ENCODE measurements at places on chromosomes 7 and 10.

GRCh38 chr10:33876584-33877400 lies 542.3 kb upstream of the NRP1 start:
- DNase-seq, result no peak

GRCh38 chr7:80589631-80590030 lies 48.8 kb upstream of the CD36 start:
- no peak for DNase-seq

- no peak for DNase-seq
Measured at GRCh38 chr7:46071601-46072000, 150.5 kb upstream of the IGFBP3 start.

DNA sequence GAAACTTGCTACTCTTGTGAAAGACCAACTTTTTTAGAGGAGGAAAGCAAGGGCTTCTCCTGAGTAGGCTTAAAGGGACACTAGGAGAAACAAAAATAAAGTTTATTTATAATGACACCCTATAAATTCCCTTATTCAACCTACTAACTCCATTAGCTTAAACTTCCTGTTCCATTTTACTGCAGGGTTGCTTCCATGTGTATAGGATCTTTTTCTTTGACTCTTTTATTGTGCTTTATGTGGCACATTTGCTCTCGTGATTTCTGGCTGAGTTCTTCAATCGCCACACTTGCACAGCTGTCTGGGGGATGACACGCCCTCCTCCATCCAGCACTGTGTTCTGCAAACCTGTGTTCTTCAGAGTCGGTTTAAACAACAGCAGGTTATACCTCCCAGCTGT lies 225.7 kb upstream of the NPVF start:
- no peak for DNase-seq

DNA sequence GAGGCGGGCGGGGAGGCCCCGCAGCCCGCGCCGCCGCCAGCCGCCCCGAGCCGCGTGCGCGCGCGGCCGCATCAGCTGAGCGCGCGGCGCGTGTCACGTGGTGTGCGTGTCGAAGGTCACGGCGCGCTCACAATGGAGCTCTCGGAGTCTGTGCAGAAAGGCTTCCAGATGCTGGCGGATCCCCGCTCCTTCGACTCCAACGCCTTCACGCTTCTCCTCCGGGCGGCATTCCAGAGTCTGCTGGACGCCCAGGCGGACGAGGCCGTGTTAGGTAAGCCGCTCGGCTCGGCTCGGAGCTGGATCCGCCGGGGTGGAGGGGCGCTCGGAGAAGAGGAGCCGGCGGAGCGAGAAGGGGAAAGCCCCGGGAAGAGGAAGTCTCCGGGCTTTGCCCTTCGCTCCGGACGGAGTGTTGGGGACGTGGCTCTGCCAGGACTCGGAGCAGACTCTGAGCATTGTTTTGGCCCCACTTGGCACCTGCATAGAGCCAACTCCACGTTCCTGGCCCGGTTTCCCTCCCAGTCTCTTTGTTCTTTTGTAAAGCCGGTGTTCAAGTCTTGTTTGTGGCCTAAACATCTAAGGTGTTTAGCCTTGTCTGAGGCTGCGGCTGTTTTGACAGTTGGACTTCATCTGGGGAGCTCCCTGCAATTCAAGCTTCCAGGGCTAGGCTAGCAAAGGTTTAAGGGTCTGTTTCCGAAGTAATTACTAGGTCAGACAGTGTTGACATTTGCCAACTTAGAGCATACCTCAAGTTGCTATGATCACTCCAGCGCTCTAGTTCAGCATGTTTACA lies at the start of gene COMMD3:
Gene COMMD3, plus strand, starts transcription at position 103 of the 790 bp plus-strand sequence. Its CDS starts 30 bp downstream, at position 133.
- DNase-seq, result peak; percentile 71

GRCh38 chr7:28316489-28316888 lies 95.8 kb upstream of the CREB5 start:
- DNase-seq, result no peak

- DNase-seq, result no peak
Measured at GRCh38 chr10:24707445-24707844, 16.2 kb downstream of the ARHGAP21 start.

DNA sequence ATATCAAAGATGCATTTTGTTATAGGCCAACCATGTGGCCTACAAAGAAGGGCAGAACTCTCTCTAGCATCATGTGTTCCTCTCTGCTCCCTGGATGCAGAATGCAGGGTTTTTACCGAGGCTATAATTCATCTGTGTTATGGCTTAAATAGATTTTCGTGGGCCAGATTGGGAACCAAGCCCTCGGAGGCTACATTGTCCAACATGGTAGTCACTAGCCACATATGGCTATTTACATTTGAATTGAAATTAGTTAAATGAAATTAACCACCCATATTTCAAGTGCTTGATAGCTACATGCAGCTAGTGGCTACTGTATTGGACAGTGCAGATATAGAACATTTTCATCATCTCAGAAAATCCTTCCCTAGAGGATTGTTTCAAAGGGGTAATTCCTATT lies 2.8 kb downstream of the PLCE1 start:
- no peak for DNase-seq

GRCh38 chr7:155206318-155207020 lies 91.2 kb upstream of the INSIG1 start:
- peak; percentile 73 for DNase-seq

DNA sequence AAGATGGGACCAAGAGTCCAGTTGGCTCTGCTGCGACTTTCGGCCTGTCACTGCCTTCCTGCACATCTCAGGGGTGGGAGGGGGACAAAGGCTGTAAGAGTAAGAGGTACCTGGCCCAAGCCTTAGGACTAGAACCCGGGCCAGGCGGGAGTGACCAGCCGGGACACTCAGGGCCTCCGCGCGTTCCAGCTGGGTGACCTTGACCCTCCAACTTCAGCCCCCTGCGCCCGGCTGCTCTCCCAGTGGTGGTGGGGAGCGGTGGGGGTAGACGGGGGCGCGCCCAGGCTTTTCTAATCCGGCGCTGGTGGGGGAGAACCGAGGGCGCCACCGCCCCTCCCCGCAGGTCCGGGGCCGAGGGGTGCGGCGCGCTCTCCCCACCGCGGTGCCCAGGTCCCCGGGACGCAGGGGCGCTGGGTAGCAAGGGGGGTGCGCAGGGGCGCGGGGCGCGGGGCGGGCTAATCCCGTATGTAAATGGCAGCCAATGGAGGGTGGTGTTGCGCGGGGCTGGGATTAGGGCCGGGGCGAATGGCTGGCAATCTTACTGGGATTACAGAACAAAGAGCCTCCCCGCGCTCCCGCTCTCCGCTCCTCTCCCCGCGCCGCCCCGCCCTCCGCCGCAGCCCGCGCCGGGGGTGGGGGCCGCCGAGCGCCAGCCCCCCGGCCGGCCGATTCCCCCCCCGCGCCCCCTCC lies at the start of gene GTF2IRD1:
Gene GTF2IRD1, plus strand, starts transcription at position 585 of the 690 bp plus-strand sequence. CDS start 54,175 bp downstream, outside the sequence.
- no peak for DNase-seq
